ENCODE measurements at places on chromosomes 5 and 9.

GRCh38 chr9:81521892-81522291, 167.5 kb downstream of the TLE1 start:
- DNase-seq: no peak

DNA sequence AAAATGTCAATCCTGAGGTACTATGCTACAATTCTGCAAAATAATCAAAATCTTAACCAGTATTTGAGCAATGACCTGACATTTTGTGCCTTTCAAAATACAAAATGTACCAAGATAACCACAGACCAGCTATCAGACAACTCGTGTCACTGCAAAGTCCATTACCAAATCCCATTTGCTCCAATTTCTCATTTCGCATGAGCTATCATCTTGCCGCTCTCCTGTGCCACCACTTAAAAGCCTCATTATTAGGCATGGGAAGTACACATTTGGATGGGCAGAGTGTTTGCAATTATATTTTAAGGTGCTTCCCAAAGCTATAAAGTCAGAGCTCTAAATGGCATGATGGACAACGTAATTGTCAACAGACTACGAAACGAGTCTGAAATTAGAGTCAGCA, 205.2 kb downstream of the AGTPBP1 start:
- no peak for DNase-seq

DNA sequence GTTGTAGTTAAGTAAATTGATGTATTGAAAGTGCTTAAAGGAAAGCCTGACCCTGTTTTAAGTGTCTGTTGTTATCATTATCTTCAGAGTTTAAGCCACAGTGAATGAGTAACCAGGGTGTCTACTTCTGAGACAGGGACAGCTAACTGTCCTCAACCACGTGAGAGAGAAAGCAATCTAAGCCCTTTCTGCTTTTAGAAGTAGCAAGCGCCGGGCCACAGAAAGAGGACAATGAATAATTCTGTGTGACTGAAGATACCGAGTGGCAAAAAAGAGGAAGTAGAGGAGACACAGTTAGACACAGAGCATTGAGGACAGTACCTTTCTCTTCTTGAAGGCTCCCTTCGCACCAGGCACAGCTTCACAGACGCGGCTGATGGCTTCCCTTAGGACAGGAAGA, 86.3 kb downstream of the S1PR3 start:
- no peak for DNase-seq

- peak; percentile 34 for DNase-seq
Observed at GRCh38 chr9:119963258-119963797, 594.1 kb upstream of the BRINP1 start.

GRCh38 chr5:134453016-134453415, 41.3 kb upstream of the CDKN2AIPNL start:
- DNase-seq: no peak

DNA sequence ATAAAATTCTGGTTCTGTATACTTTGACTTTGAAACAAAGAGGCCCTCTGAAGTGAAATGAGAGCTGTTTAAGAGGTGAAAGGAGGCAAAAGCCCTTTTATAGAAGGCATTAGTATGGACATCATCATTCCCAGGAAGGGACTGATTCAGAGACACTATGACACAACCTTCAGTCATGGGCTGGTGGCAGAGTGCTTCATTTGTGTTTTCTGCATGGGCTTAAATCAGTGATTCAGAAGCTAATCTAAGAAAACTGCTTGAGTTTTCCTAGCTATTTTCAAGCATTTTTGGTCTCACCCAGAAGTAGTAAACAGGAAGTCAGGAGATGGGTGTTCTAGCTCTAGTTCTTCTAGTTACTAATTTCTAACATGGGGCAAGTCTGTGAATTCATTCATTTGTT, 288.9 kb downstream of the TRPM3 start:
- no peak for DNase-seq

Measured in kidney (tissue), 22 donors.